ENCODE measurements at places on chromosomes 13 and 19. TPM values are rescaled to one million over a fixed set of nuclear protein-coding genes. Genes with fewer than 3 reads are reported as not detected.
A peak's percentile ranks its signal among the peaks of the same experiment; 100 is the strongest.

DNA sequence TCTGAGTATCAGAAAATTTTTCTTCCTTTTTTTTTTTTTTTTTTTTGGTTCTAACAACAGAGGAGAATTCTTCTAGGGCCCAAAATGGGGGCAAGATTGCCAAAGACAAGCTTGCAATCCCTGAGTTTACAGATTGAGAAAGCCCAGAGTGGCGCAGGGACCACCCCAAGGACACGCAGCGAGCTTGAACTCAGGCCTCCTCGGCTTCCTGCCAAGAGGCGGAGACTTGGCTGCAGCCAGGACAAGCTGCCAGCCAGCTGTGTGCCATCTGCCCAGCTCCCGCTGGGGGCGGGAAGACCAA is 506 bp upstream of the MRPL34 start:
- H3K4me3 ChIP-seq, result peak overlapping the region; percentile 86
- DNase-seq, result no peak
- no peaks in the 10 kb centered on the region for H3K27me3 ChIP-seq
- peaks cover 1% of the 10 kb centered on the region for H3K36me3 ChIP-seq
- H3K4me1 ChIP-seq, result peaks cover 41% of the 10 kb centered on the region

GRCh38 chr19:4375164-4376027 is 25.0 kb downstream of the SH3GL1 start:
- DNase-seq, result no peak
- no peak overlapping the region for H3K4me3 ChIP-seq
- H3K36me3 ChIP-seq, result peaks cover 4% of the 10 kb centered on the region
- H3K4me1 ChIP-seq, result peaks cover 65% of the 10 kb centered on the region
- no peaks in the 10 kb centered on the region for H3K27me3 ChIP-seq
- peak overlapping the region; percentile 35 for H3K27ac ChIP-seq

- no peak overlapping the region for H3K4me3 ChIP-seq
- H3K27me3 ChIP-seq, result peaks cover 1% of the 10 kb centered on the region
These were observed 616.4 kb downstream of the EFNB2 start for GRCh38 chr13:105918842-105919741.

The CACNG8 gene
- not detected for total RNA-seq

- H3K4me1 ChIP-seq, result no peaks in the 10 kb centered on the region
- no peak overlapping the region for H3K27ac ChIP-seq
- H3K4me3 ChIP-seq, result no peak overlapping the region
- no peaks in the 10 kb centered on the region for H3K27me3 ChIP-seq
- H3K36me3 ChIP-seq, result no peaks in the 10 kb centered on the region
- no peak for DNase-seq
These were observed 508.8 kb upstream of the GPC6 start for GRCh38 chr13:92717857-92718256.

DNA sequence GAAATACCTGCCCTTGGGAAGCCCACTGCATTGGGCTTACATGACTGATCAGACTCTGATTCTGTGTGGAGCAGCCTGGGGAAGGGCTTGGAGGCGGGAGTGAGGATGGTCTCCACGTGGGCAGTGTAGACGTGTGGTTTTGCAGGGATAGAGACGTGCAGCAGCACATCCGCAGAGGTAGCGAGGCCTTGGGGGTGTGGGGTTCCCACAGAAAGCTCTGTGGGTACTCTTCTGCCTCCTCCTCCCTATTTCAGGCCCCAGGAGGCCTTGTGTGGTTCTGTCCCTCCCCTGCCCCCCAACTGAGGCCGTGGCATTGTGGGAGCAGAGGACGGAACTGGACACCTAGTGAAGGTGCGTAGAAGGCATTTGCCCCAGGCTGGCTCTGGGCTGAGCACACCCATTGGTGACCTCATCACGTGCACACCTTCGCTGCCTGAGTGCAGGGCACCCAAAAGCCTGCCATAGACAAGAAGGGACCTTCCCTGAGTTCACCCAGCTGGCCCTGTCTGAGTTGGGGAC is 28.9 kb downstream of the PPP1R37 start:
- peak overlapping the region; percentile 37 for H3K27ac ChIP-seq
- no peaks in the 10 kb centered on the region for H3K36me3 ChIP-seq
- H3K4me1 ChIP-seq, result peaks cover 55% of the 10 kb centered on the region

DNA sequence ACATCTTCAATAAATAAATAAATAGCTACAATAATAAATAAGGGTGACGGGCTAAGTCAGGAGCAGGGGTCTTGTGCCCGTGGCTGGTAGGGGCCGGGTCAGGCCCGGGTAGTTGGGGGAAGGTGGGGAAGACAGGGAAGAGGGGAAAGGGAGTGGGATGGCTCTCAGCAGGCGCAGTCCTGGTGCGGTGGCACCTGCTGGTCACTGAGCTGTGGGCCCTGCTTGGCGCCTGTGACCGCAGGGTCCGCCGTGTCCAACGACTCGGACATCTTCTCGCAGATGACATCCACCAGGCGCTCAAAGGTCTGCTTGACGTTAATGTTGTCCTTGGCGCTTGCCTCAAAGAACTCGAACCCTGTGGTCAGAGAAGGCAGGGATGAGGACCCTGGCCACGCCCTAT is 4.3 kb downstream of the MPV17L2 start:
- H3K4me1 ChIP-seq, result peaks cover 18% of the 10 kb centered on the region
- H3K4me3 ChIP-seq, result no peak overlapping the region
- no peaks in the 10 kb centered on the region for H3K27me3 ChIP-seq

GRCh38 chr13:83019986-83020385 is 862.3 kb downstream of the SLITRK1 start:
- no peaks in the 10 kb centered on the region for H3K27me3 ChIP-seq
- no peak for DNase-seq
- H3K4me3 ChIP-seq, result no peak overlapping the region
- H3K4me1 ChIP-seq, result no peaks in the 10 kb centered on the region
- H3K27ac ChIP-seq, result no peak overlapping the region

DNA sequence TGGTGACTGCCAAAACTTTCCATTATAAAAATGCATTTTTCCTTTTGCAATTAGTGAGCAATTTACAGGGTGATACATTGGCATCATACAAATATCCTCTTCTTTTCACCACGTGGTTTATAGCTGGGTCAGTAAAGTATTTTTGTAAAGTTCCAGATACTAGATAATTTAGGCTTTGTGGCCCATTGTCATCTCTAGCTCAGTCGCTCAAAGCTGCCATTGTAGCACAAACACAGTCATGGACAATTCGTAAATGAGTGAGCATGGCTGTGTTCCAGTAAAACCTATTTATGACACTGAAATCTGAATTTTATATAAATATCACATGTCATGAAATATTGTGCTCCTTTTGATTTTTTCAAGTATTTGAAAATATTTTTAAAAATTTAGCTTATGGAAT is 162.9 kb downstream of the USP12 start:
- no peak overlapping the region for H3K4me3 ChIP-seq
- no peaks in the 10 kb centered on the region for H3K36me3 ChIP-seq

The DCT gene
- total RNA-seq, result 0.14 TPM

DNA sequence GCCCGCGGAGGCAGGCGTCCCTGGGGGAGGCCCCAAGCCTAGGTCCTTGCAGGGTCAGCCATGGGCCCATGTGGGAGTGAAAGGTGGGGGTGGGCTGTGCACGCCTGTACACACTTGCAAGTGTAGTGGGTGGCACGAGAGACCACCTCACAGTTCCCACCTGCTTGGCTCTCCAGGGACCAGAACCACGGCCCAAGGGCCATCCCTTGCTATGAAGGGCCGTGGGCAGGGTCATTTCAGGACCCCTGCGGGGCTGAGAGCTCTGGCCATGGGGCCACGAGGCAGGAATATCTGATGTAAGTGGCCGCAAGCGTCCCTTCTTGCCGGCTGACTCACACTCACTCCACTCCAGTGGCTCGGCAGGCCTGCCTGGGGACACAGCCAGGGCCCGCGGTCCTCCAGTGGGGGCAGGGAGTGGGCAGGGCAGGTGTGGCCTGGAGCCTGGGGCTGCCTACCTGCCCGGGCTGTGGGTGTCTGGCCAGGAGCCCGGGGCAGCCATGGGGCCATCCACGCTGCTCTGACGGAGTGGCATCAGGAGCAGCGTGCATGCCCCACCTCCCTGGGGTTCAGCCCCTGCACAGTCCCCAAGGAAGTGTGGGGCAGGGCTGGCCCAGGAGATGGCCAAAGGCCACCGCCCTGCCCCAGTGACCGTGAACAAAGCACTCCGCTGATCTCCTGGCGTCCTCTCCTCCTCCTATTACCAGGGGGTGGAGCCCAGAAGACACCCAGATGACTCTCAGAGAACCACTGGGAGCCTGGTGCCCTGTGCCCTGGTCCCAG is 8.6 kb upstream of the MKNK2 start:
- H3K27me3 ChIP-seq, result no peaks in the 10 kb centered on the region
- H3K27ac ChIP-seq, result peak overlapping the region; percentile 98
- peaks cover 54% of the 10 kb centered on the region for H3K4me1 ChIP-seq

DNA sequence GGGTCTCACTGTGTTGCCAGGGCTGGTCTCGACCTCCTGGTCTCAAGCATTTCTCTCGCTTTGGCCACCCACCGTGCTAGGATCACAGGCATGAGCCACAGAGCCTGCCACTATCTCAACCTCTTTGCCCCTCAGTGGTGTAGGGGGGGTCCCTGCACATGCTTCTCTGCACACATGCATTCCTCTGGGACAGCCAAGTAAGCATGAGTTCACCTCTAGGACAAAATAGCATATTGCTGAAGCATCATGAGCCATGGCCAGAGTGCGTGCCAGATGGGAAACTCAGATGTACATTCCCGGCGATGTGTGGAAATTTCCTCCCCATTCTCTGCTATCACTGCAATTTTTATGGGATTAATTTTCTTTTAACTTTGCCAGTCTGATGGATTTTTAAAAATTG is 23.1 kb downstream of the CHAF1A start:
- H3K27ac ChIP-seq, result no peak overlapping the region
- H3K27me3 ChIP-seq, result no peaks in the 10 kb centered on the region
- H3K4me3 ChIP-seq, result no peak overlapping the region
- H3K4me1 ChIP-seq, result no peaks in the 10 kb centered on the region
- no peak for DNase-seq
- peaks cover 42% of the 10 kb centered on the region for H3K36me3 ChIP-seq

DNA sequence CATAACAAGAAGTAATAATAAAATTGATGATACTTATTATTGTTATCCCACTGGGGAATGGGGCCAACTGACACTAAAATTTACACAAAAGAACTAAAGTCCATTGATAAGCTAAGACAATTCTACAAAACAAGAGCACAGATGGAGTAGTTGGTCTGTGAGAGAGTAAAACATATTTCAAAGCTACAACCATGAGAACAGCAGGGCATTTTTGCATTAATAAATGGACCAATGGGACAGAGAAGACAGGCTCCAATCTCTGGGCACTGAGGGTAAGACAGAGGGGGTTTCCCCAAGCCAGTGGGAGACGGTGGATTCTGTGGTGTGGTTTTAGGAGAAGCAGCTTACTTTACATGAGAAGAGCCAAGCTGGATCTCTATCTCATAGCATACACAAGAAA is 14.4 kb downstream of the KANK2 start:
- DNase-seq, result no peak
- H3K4me1 ChIP-seq, result peaks cover 4% of the 10 kb centered on the region
- H3K36me3 ChIP-seq, result no peaks in the 10 kb centered on the region
- H3K4me3 ChIP-seq, result no peak overlapping the region
- no peak overlapping the region for H3K27ac ChIP-seq
- peaks cover 2% of the 10 kb centered on the region for H3K27me3 ChIP-seq

- no peaks in the 10 kb centered on the region for H3K27me3 ChIP-seq
- H3K4me1 ChIP-seq, result no peaks in the 10 kb centered on the region
- no peak overlapping the region for H3K4me3 ChIP-seq
- DNase-seq, result no peak
These were observed 1121.9 kb upstream of the PCDH20 start for GRCh38 chr13:62537593-62537992.

GRCh38 chr13:42702716-42703115 is 78.7 kb upstream of the FAM216B start:
- H3K4me3 ChIP-seq, result no peak overlapping the region
- no peak for DNase-seq
- no peak overlapping the region for H3K27ac ChIP-seq
- no peaks in the 10 kb centered on the region for H3K4me1 ChIP-seq
- H3K36me3 ChIP-seq, result no peaks in the 10 kb centered on the region

The CABP5 gene
- not detected for total RNA-seq

- no peak overlapping the region for H3K27ac ChIP-seq
- no peak overlapping the region for H3K4me3 ChIP-seq
- peaks cover 2% of the 10 kb centered on the region for H3K36me3 ChIP-seq
- DNase-seq, result no peak
- no peaks in the 10 kb centered on the region for H3K27me3 ChIP-seq
- no peaks in the 10 kb centered on the region for H3K4me1 ChIP-seq
These were observed 699.0 kb downstream of the FGF9 start for GRCh38 chr13:22369840-22370239.
